NCI-H1417 (cell line): ENCODE measurements at places on chromosomes 16 and 17.
A peak's percentile ranks its signal among the peaks of the same experiment; 100 is the strongest.

DNA sequence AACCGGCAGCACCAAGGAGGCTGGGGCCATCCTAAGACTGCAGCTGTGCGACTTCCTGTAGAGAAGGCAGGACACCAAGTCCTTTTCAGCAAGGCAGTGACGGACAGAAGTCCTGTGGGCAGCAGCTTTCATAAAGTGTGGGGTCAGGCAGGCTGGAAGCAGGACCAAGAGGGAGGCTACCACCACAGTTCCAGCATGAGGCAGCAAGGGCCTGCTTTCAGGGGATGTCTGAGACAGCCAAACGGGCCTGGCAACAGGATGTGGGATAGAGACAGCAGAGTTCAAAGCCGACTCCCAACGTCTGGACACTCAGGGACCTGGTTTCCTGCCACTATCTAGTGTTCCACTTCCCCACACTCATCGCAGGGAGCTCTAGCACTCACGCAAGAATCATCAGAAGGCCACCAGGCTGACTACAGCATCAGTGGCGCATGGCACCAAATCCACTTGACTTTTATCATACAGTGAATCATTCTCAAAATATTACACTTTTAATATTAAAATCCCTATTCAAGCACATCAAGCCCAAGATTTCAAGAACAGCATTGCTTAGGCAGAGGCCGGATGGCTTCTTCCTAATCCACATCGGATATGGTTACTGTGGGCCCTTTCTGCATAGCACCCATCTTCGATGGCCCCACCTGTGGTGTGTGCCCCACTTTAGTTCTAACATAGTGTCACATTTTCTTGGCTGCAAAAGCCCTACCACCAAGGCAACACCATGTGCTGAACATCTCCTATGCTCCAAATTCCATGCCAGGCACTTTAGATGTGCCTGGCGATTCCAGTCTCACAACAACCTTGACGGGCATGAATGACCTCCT lies 5.2 kb downstream of the USP7 start:
- no peak for DNase-seq

DNA sequence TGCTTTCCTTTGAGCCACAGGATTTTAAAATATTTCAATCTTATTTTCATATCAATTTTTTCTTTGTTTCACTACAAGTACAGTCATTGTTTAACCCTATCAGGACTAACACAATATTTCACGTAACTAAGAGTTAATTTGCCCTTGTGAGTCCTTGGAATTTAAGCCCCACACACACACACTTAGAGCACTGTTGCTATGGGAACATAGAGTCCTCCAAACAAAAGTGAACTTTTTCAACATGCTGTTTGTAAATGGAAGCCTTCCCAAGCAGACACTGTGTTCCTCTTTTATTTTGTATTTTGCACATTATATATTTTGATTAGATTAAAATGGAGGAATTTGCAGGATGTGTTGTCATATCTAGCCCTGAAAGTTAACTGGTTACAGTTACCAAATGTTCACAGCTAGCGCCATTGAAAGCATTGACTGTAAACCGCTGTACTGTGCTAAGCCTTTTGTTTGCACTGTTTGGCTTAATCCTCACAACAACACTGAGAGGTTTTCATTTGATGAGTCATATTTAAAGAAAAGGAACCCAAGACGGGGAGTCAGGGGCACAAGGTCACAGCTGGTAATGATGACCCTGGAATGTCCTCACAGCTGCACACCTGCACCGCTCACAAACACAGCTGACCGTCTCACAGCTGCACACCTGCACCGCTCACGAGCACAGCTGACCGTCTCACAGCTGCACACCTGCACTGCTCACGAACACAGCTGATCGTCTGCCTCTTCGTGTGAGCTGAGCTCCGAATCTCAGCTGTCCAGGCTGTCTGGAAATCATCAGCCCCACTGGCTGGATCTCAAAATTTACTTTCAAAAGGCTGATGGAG lies 6.3 kb downstream of the HSBP1 start:
- DNase-seq, result peak; percentile 80

DNA sequence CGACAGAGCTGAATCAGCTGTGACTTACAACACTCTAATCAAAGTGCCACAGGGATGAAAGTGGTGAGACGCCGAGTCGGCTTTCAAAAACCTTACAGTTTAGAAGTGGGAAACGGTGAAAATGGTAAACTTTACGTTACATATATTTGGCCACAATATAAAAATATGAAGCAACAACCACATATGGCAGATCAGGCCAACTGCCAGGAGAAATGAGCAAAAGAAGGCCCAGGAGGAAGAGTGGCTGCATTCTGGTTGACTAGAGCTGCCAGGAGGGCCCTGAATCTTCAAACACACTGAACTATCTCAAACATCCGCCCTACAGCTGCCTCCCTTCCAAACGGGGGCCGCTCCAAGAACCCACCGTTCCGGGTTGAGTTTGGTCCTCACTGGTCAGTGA lies 56.3 kb downstream of the MRM3 start:
- DNase-seq, result no peak

GRCh38 chr17:958712-959451 lies 20.7 kb downstream of the NXN start:
- DNase-seq, result no peak

DNA sequence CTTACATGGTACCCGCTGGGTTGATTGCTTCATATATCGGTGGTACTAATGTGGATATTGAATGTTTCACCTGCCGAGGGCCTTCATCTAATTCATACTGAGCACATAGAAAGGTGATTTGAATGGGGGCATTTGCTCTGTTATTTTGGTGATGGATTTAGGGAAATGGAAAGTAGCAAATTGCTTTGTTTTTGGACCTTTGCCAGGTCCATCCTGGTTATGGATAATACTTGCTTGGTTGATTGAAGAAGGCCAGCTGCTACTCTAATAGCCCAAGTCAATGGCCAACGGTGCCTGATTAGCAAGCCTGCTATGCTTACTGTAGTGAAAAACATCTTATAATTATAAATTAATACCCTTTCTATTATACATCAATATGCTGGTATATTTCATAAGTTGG lies 253.6 kb downstream of the CDH13 start:
- peak; percentile 34 for DNase-seq

GRCh38 chr17:43740541-43740940 lies 18.1 kb downstream of the SOST start:
- DNase-seq, result no peak

DNA sequence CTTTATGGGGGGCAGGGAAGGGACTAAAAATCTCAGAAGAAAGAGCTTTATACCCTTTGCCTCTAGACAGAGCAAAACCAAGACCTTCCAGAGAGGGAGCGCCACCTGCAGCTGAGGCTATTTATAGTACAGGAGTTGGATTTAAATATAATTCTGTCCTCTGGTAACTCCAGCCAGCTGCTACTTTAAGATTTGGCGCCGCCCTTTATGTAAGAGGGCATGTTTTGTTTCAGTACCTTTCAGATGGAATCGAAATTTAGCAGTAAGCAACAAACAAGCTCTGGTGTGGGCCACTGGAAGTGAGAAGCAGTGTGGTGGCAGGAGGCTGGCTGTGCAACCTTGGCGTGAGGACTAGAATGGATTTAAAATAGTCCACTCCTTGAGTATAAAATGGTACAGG lies 5.2 kb upstream of the GUCY2D start:
- no peak for DNase-seq

- DNase-seq, result peak; percentile 87
These were observed 21.5 kb upstream of the ADGRG1 start for GRCh38 chr16:57606847-57607501.

DNA sequence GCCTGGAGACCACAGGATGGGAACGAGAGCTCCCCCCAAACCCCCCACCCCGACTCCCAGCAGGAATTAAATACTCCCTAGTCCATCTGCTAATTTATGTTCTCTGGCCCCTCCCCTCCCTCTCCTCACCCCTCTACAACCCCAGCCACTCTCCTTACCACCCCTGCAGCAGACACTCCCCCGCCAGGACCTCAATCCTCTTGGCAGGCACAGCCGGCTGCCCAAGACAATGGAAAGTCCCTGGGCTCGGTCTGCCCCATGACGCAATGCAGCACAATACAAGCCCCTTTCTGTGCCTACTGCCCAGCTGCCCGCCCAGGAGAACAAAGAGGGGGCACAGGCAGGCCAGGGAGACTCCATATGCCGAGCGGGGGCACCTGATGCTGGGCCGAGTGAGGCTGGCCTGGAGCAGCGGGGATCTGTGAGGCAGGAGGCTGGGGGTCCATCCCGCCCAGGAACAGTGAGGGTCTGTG lies 30.3 kb upstream of the CDC42EP4 start:
- DNase-seq, result peak; percentile 79

GRCh38 chr17:39611401-39612112 lies 3.8 kb upstream of the NEUROD2 start:
- no peak for DNase-seq

GRCh38 chr16:83113317-83113716 lies 486.5 kb downstream of the CDH13 start:
- peak; percentile 23 for DNase-seq

GRCh38 chr17:43457362-43457692 lies 26.4 kb upstream of the DHX8 start:
- no peak for DNase-seq

GRCh38 chr17:49830605-49831004 lies 17.3 kb downstream of the TAC4 start:
- no peak for DNase-seq

GRCh38 chr16:4081047-4081446 lies 35.2 kb downstream of the ADCY9 start:
- DNase-seq, result peak; percentile 48

DNA sequence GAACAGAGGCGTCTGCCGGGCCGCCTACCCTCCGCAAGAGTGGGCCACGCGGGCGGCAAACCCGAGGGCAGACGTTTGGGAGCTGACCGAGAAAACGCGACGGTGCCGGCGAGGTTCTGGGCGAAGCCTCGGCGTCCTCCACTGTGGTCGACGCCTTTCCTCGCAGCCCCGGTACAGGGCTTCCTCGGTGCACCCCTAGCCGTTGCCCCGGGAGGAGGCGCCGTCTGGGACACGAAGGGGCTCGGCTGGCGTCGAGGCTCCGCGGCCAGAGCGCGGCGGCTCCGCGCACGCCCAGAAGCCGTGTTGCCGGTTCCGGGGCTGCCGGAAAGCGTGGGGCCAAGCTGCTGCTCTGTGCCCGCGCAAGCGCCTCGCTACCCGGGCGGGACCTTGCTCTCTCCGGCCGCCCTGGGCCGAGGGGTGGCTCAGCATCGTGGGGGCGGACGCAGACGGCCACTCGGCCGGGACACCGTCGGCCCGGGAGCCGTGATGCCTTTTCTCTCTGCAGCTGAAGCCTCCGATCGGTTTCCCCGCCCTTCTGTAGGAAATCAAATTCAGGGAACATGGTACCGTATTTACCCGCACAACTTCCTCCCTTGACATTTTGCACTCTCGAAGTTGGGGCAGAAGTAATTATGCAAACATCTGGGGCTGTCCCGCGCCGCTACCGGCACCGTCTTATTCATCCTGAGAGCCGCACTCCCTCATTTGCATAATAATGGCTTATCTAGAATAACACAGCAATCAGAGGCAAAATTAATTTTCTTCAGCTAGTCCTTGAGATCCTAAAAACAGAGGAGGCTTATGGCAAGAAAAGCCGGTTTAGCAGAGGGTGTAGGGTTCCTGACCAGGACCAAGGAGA lies 7.3 kb upstream of the CBX8 start:
- no peak for DNase-seq

- no peak for DNase-seq
These were observed 16.2 kb downstream of the CLUH start for GRCh38 chr17:2695243-2695960.

GRCh38 chr16:68995011-68995504 lies 110.4 kb upstream of the HAS3 start:
- no peak for DNase-seq

- no peak for DNase-seq
These were observed 47.3 kb upstream of the DNAH17 start for GRCh38 chr17:78624324-78625151.

GRCh38 chr16:22381392-22381791 lies 7.0 kb upstream of the CDR2 start:
- no peak for DNase-seq

DNA sequence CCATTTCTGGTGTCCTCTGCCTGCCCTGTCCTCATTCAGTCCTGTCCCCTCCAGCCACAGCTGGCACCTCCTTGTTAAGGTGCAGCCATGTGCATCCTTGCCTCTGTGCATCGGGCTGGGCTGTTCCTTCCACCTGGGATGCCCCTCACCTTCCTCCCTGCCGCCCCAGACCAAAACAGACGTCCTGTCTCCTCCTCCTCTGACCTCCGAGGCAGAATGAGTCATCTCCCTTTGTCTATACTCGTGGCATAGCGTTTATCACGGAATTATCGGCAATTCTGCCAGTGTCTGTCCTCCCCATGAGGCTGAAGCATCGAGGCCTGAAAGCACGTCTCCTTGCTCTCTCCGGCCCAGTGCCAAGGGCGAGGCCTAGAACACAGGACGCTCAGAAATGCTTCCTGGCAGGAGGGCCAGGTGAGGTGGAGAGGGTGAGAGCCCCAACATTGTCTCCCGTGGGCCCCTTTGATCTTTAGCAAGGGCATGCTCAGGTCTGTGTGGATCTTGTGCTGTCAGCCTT lies 4.6 kb downstream of the RAI1 start:
- no peak for DNase-seq

- no peak for DNase-seq
These were observed 153.9 kb upstream of the C17orf78 start for GRCh38 chr17:37221865-37222264.

GRCh38 chr16:8739989-8740704 lies 57.3 kb downstream of the TMEM186 start:
- DNase-seq, result no peak

- DNase-seq, result no peak
These were observed 20.6 kb downstream of the HIC1 start for GRCh38 chr17:2075336-2076086.

DNA sequence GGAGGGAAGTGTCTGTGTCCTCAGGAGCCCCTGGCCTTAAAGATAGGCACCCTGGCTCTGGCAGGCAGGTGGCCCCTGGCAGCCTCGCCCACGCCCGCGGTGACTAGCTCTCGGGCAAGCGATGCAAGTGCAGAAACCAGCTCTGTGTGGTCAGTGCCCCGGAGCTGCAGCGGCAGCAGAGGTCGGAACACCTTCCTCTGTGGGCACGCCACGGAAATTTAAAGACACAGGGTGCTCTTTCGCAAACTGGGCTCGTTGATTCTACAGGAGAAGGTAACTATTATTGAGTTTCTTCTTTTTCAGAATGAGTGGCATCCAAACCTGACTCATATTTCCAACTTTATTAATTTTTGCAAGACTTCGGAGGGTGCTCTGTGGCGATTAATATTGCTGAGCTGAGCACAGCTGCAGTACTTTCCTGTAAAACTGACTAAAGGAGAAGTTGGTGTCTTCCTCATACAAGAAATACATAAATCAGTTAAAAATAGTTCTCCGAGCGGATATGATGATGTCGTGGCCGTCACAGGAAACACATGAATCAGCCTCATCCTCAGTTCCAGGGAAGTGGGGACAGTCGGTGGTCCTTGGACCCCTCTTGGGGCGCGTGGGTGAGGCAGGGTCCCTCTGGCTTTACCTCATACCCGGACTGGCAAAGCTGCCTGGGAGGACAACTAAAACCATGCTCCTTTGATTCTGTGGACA lies 120.2 kb downstream of the METRNL start:
- DNase-seq, result no peak

DNA sequence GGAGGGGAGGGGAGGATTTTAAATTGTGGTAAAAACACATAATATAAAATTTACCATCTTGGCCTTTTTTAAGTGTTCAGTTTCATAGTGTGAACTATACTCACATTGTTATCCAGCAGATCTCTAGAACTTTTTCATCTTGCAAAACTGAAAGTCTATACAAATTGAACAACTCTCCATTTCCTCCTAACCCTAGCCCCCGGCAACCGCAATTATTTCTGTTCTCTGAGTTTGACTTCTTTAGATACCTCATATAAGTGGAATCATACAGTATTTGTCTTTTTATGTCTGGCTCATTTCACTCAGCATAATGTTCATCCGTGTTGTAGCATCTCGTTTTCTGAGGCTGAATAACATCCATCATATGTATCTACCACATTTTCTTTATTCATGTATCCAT lies 30.0 kb upstream of the MRTFB start:
- DNase-seq, result no peak

- no peak for DNase-seq
These were observed 513.6 kb upstream of the CDH8 start for GRCh38 chr16:62549875-62550274.
